GM03348 (cell line): ENCODE measurements at places on chromosomes 12 and 14.

GRCh38 chr12:22702690-22703089, 77.7 kb downstream of the ETNK1 start:
- DNase-seq: no peak

- DNase-seq: peak; percentile 10
Observed at GRCh38 chr14:33062881-33063280, 124.2 kb downstream of the NPAS3 start.

GRCh38 chr12:7369274-7369729, 65.4 kb downstream of the ACSM4 start:
- no peak for DNase-seq

GRCh38 chr12:49968471-49968870, 4.3 kb upstream of the AQP6 start:
- no peak for DNase-seq

DNA sequence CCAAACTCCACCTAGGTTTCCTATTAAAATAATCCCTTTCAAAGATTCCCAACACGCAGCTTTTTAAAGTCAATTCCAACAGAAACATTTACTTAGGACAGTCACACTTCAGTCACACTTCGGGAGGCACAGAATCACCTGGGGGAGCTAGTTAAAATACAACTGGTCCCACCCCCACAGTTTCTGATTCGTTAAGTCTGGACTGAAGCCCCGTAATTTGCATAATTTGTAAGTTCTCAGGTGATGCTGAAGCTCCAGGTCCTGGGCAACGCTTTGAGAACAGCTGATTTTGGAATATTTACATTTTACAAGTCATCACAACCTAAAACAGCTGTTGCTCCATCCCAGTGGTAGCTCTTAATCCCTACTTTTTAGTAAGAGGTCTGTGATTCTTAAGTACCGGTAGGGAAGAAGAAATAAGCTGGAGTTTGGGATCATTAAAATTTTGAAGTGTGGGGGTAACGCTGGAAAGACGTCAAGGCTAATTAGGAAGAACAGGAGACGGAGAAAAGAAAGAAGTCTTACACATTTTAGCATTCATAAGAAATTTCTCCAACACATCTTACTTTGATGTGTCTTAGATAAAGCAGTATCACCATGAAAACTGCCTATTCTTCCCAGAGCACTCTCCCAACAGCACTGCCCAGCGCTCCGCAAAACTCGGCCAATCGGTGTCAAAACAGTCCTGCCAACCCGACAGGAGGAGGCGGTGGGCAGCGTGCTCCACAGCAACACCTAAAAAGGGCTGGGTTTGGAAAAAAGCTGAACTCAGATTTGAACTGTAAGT, 1.1 kb downstream of the IPO8 start:
- peak; percentile 44 for DNase-seq

DNA sequence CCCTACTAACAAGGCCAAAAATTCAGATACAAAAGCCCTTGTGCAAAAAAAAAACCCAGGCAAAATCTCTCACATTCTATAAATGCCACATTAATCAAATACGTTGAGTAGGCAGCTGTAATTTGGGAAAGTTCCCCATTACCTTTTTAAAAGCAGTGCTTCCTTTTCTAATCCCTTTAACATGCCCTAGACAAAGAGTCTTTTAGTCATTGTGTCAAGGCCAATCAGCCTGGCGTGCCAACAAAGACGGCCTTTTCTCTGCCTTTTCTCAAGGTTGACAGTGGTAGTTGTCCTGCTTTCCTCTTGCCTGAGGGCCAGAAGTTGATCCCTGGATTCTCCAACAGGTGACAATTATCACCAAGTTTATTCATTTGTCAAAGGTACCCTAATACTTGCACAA, 62.5 kb upstream of the METAP2 start:
- no peak for DNase-seq

GRCh38 chr12:54870617-54871016, 16.3 kb downstream of the MUCL1 start:
- DNase-seq: no peak

- peak; percentile 66 for DNase-seq
Observed at GRCh38 chr12:12561371-12562015, 1.2 kb downstream of the DUSP16 start.

DNA sequence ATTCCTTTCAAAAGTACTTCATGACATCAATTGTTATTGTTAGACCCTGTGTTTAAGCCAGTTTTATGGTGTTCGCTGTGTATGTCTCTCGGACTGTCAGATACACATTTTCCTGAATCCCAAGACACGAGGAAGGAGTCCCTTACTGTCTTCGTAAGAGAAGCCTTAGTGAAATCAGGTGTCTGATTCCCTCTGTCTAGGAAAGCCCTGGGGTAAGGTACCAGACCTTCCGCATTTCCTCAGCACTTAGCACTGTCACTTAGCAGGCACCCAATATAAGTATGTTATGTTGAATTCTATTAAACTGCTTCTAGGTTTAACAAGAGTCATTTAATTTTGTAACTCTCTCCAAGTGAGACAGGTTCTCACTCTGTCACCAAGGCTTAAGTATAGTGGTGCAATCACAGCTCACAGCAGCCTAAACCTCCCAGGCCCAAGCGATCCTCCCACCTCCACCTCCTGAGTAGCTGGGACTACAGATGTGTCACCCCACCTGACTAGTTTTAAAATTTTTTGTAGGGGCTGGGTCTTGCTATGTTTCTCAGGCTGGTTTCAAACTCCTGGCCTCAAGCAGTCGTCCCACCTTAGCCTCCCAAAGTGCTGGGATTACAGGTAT, 111.0 kb downstream of the BBS10 start:
- no peak for DNase-seq

GRCh38 chr12:59938190-59938962, 342.5 kb downstream of the SLC16A7 start:
- no peak for DNase-seq

GRCh38 chr12:75526655-75527511, 15.5 kb upstream of the KRR1 start:
- peak; percentile 60 for DNase-seq

DNA sequence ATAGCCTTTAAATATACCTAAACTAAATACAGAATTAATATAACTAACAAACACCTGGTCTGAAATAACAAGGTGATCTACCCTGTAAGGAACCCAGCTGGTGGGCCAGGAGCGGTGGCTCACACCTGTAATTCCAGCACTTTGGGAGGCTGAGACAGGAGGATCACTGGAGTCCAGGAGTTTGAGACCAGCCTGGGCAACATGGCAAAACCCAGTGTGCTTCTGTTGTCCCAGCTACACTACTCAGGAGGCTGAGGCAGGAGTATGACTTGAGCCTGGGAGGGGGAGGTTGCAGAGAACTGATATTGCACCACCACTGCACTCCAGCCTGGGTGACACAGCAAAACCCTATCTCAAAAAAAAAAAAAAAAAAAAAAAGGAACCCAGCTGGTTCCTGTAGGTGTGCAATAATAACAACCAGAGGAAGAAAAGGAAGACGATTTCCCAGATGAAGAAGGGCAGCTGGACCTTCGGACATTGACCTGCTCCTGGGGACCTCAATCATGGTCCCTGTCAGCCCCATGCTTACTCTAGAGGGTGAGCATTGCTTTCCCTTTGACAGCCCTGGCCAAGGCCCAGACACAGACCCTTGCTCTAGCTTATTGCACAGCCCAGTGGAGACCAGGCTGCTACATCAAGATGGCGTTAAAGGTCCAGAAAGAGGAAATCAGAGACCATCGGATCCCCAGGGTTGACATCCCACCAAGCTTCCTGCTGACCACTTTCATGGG, 5.4 kb downstream of the FOS start:
- DNase-seq: no peak

- DNase-seq: peak; percentile 58
Observed at GRCh38 chr14:70714055-70714550, 72.4 kb downstream of the TTC9 start.

DNA sequence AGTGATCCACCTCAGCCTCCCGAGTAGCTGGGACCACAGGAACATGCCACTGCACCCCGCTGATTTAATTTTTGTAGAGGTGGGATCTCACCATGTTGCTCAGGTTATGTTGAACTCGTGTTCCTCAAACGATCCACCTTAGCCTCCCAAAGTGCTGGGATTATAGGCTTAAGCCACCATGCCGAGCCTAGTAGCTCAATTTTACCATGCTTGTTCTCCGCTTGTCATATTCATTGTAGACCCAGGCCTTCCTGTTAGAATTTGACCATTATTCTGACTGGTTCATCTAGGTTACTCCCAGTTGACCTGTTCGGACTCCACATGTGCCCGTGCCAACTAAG, 24.7 kb downstream of the TMBIM6 start:
- DNase-seq: no peak

DNA sequence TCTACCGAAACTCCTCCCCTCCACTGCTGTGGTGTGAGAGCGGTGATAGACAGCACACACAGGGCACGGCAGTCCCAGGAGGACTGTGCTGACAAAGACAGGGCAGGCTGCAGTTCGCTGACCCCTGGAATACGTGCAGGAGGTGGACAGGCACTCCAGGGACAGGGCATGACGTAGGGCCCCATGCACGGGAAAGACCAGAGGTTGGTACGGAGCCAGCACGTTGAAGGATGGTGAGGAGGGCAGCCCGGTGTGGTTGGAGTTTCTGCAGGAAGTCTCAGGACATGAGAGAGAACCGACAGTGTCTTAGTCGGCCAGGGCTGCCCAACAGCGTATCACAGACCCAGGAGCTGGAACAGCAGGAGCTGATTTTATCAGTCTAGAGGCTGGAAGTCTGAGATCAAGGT, 254.2 kb upstream of the FKBP4 start:
- DNase-seq: no peak

GRCh38 chr12:50249464-50250182, 33.7 kb downstream of the LIMA1 start:
- no peak for DNase-seq

GRCh38 chr14:65348137-65348536, 64.4 kb upstream of the FUT8 start:
- no peak for DNase-seq

DNA sequence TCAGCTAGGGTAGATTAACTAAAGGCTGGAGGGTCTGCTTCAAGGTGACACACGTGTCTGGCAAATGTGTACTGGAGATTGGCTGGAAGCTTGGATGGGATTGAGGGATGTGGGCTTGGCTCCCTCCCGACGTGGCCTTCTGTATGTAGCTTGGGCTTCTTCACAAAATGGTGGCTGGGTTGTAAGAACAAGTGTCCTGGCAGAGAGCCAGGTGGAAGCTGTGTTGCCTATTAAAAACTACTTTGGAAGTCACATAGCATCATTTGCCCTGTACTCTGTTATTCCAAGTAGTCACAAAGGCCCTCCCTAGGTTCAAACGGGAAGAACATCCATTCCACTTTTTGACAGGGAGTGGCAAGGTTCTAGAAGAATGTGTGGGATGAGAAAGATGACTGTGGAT, 174.1 kb upstream of the PRICKLE1 start:
- DNase-seq: no peak

- DNase-seq: no peak
Observed at GRCh38 chr12:9756706-9757105, 4.0 kb downstream of the CD69 start.

GRCh38 chr12:30845676-30846075, 80.9 kb upstream of the TSPAN11 start:
- DNase-seq: no peak

- no peak for DNase-seq
Observed at GRCh38 chr12:18457362-18457761, 196.0 kb downstream of the PIK3C2G start.

DNA sequence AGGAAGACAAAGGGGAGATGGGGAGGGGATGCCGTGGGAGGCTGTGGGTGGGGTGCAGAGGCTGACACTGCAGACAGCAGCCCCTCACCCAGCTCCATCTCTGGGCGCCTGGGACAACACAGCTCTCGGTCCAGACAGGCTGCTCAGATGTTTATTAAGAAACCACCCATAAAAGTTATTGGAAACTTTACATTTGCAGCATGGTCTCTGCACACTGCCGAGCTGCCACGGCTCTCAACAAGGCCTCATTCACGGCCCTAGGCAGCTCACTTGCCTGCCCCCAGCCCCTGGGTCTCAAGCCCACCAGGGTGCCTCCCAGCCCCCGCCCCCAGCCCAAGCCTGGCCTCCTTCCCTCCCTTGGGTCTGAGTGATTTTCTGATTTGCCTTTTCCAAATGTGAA, 21.0 kb upstream of the COL2A1 start:
- DNase-seq: no peak

GRCh38 chr12:51126297-51126696, 42.9 kb upstream of the CSRNP2 start:
- no peak for DNase-seq

DNA sequence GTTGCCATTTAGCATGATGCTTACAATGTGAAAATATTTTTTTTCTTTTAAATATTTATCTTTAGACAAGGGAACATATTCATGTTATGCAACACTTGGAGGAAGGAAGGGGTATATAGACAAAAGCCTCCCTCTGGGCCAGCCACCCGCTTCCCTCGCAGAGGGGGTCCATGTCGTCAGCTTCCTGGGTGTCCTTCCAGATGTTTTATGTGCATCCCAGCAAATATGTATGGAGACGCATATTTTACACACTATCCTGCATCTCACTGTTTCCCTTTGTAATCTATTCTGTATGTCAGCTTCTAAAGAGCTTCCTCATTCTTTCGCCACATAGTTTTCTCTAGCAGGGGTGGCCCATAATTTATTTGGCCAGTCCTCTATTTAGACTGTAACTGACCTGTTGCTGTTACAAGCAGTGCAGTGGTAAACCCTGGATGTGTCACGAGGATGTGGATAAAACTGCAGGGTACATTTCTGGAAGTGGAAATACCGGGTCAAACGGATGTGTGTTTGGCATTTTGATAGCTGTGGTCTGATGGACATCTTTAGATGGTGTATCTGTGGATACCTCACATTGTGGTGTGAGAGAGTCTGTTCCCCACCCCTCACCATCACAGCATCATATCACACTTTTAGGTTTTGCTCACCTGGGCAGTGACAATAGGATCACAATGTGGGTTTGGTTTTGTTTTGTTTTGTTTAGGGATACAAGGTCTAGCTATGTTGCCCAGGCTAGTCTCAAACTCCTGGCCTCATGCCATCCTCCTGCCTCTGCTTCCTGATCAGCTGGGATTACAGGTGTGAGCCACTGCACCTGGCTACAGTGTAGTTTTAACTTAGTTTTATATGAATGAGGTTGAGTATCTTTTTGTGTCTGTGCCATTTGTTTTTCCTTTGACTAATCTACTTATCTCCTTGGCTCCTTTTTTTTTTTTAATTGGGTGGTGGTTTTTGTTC, 31.6 kb downstream of the FAM222A start:
- no peak for DNase-seq

DNA sequence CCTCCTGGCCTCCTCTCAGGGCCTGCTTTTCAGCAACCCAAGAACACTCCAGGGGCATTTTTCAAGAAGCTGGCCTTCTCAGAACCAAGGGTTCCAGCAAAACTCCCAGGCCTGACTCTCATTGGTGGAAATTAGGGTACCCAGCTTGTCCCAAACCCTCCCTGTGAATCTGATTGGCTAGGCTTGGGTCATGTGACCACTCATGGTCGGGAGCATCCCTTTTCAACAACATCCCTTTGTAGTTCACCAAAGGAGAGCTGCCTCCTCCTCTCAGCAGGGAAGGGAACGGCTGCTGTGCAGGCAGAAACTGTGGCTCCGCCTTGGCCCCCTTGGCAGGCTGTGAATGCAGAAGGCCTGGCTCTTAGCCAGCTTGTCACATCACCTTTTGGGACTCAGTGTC, 94.5 kb downstream of the AACS start:
- no peak for DNase-seq

- DNase-seq: no peak
Observed at GRCh38 chr12:4540170-4540569, 1.5 kb downstream of the RAD51AP1 start.
